Ecto neural progenitor cell (in vitro differentiated cells): ENCODE measurements at places on chromosomes 7 and 10.

GRCh38 chr7:42167631-42168236 is 69.3 kb downstream of the GLI3 start:
- no peak for DNase-seq

- no peak for DNase-seq
Measured at GRCh38 chr7:22447762-22448161, 52.2 kb downstream of the STEAP1B start.

DNA sequence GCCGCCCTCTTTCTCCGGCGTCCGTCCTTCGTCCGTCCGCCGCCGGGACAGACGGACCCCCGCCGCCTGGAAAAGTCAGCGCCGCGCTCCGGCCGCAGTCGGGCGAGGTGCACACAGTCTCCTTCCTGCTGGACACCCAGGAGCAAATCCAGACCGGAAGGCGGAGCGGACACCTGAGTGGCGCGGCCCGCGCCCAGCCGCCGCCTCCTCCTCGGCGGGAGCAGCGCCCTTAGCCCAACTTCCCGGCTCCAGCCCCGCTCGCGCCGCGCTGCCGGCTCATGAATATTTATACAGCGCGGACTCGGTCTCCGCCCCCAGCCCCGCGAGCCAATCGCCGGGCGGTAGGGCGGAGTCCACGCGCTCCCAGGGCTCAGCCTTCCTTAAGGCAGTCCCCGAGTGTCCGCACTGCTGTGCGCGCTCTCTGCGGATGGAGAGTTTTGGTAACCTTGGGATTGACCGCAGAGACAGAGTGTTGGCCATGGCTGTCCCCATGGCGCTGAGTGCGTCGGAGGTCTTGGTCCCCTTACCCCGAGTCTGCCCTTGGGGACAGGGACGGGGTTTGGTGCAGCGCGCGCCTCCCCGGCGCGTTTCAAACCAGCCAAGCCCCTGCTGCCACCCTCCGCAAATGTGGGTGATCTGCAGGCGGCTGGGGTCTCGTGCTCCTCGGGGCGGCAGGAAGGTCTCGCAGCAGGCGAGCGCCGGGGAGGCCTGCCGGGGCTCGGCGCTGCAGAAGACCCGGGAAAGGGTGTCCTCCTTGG is at the start of gene FZD8:
FZD8 (minus strand) TSS at position 262 of the 758 bp plus-strand sequence. CDS start 867 bp downstream, outside the sequence.
- peak; percentile 93 for DNase-seq

DNA sequence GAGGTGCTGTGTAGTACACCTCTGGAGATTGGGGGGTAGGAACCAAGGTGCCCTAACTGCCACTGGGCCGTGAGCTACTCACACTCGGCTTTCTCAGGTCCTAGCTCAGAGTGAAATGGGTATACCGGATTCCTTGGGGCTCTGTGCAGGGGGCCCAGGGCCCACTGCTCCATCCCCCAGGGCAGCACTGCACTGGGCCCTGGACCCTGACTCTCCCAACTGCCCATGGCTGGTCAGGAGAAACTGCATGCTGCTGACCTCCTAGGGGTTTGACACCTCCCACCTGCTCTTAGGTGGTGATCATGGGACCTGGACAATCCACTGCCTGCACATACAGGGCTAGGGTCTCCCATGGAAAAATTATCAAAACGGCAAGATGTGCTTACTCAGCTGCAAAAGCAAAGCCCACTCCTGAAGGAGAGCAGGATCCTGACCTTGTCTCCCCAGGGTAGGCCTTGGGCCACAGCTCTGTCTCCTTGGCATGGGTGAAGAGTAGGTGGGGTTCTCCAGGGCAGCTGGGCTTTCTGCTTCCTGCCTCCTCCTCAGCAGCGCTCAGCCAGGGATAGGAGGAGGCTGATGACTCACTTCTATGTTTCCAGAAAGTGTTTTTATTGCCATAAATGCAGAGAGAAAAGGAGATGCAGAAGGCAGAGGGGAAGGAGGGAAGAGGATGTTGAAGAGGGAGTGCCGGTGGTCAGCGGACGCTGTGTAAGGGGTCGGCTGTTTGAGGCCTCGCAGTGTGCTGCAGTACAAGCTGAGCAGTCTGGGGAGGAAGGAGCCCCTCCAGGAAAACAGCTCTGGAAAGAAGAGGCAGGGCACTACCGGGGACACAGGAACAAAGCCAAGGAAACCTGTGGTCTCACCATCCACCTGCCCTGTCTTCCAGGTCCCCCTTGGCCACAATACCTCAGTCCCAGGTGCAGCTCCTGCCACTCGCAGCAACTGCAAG is 107.8 kb downstream of the ARHGAP22 start:
- peak; percentile 34 for DNase-seq

DNA sequence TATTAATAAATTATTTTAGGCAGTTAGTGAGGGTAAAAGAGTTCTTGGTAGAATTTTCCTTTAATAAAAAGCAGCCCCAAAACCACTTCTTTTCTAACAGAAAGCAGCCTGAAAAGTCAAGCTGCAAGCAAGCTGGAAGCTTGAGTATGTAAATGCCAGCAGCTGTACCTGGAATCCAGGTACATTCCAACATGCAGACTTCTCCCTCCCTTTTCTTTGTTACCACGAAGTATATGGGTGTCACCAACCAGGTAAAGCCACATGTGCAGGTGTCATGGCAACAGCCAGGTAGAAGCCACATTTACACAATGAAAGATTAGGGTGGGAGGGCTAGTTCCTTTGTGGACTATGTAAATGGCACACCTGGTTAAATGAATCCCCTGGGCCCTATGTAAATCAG is 114.6 kb downstream of the EPC1 start:
- DNase-seq, result no peak

DNA sequence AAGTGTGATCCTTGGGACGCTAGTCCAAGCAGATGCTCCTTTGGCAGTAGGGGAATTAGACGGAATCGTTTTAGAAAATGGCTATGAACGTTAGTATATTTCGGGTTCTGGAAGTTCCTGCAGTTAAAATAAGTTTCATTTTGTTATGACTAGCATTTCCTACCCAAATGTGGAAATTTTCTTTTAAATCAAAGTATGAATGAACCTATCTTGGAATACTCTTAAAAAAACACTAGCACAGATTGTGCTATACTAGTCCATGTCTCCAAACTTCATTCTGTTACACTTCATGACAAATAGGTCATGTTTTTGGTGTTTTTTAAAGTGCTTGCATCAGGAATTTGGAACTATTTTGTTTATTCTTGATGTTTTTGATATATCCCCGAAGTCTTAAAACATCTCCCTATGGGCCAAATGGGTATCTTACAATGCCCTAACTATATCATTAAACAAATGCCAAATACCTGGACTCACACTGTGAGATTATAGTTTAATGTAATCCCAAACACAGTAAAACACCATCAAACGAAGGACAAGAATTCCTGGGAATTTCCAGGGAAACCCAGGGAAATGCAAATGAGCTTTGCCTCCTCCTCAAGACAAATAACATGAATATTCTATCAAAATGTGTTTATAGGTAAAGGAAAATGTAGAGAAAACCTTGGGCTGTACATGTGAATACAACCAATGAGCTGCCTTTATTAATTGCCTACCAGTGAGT is 75.9 kb upstream of the PTPRZ1 start:
- DNase-seq, result no peak

- no peak for DNase-seq
Measured at GRCh38 chr10:110426294-110427181, 71.2 kb upstream of the DUSP5 start.

DNA sequence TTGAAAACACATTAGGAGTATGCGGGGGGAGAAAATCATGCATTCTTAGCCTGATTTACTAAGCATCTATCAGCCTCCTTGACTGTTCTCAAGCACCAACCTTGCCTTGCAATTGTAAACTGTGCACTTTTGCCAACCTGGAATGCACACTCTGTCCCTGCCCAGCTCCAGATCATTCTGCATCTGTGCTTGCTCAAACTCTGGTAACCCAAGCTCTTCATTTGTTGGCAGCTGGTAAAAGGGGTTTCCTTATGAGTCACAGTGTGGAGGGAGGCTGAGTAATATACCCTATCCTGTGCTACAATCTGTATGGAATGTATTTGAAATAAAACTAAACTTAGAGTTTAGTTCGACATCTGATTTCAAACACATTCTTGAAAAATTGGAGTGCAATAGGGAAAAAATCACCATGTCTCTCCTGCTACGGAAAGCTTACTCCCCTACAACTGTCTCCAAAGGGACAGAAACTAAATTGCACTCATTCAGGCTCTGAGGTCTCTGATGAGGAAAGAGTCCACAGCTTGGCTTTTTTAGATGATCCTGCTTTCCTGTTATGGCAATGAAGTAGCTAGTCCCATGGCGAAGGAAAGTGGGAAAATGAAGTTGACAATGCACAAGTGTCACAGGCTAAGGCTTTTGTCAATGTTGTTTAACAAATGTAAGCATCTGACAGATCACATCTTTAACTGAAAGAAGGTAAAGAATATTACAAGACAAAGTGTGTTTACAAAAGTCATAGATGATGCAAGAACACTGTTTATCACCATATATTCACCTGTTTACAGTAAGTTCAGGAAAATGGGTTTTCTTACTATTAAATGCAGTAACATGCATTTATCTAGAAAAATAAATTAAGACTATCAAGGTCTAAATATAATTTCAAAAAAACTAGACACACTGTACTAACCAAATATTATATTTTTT is 61.9 kb downstream of the TES start:
- no peak for DNase-seq

GRCh38 chr10:8130973-8131911 is 76.8 kb downstream of the GATA3 start:
- DNase-seq, result no peak

- no peak for DNase-seq
Measured at GRCh38 chr10:89341649-89342048, 13.9 kb downstream of the IFIT3 start.
